ENCODE measurements at places on chromosomes 16 and 17.

DNA sequence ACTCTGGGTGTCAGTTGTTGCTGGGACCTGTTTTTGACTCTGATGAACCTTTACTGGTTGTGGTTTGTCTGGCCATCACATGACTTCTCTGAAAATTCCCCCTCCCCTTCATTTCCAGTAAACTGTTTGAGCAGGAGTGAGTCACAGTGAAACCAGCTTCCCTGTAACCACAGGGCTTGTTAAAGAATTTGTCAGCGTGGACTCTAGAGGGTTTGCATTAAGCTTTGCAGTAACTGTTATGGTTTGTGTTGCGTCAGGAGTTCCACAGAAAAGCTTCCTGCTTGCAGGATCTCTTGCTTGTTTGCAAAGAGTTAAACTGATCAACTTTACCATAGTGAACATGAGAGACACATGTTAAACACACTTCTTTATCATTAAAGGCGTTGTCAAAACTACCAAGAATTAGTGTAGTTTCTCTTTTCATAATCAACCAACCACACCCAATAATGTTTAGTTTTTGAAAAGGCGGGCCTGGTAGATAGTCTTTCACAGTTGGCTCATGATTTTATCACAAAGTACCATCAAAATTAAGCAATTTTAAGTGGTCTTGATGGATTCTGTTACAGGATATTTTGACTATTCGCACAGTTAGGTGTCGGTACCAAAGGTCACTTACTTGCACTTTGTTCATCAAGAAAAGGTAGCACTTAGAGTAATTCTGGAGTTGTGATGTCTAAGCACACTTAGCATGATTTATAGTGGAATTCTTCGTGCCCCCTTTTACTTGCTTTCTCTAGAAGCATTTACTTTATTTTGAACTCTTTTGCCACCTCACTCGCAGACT lies 79.3 kb downstream of the VMP1 start:
- DNase-seq: peak; percentile 27

DNA sequence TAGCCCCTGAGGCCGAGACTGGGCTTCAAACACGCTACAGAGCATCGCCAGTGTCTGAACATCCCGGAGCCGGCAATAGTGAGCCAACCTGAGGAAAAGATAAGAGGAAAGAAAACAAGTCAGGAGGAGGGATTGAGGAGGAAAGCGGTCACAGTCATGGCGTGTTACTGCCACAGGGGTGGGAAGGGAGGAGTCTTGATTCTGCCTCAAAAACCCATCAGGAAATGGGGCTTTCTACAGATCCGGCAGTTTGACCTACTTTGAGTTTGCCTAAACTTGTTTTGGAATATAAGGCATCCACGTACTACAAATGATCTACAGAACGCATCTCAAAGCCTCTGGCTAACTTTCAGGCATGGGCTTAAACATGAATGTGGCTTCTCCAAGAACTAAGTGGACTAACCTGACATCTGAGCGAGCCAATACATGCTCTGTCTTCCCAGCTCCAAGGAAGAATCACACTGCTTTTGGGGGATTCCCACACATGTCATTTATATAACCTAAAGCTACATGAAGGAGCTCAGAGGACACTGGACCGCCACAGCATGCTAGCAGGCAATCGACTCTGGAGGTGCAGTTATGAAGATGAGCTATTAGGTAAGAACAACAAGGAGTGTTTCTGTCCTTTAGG lies 96.6 kb downstream of the WDR59 start:
- no peak for DNase-seq

GRCh38 chr17:7014995-7015958 lies 2.9 kb downstream of the RNASEK start:
- peak; percentile 36 for DNase-seq

DNA sequence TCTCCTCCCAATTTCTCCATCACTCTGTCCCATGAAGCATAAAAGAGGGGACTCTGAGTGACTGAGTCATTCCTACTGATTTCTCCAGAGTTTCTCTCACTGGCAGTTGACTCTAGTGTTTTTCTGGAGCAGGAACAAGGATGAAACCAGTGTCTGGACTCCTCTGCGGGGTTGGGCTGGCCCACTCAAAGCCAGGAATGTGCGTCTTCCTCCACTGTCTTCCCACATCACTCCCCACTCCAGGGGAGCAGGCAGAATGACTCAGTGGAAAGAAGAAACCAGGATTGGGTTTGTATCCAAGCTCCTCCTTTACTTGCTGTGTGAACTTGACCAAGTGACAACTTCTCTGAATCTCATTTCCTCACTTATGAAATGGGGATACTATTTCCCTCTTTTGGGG lies 497.5 kb upstream of the SALL1 start:
- DNase-seq: no peak

GRCh38 chr17:58332778-58333735 lies 4.5 kb upstream of the TSPOAP1 start:
- DNase-seq: no peak

- no peak for DNase-seq
These were observed 112.5 kb upstream of the SOX9 start for GRCh38 chr17:72008236-72008876.

DNA sequence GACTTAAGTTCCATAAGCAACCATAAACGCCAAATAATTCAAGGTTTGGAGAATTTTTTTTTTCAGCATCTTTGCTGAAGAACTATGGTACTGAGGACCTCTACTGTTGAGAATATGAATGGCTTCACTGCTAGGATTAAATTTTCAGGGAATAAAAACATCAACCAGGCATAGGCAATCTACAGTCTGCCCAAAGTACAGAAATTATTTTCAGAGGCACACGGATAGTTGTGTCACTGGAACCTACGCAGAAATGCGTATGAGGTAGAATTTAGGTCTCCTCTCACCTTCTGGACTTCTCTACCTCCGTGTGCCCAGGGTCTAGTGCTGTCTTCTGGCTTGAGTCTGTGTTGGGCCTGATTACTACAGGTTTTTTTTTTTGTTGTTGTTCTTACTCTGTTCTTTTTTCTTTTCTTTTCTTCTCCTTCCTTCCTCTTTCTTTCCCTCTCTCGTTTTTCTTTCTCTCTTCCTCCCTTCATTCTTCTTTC lies 39.7 kb downstream of the NACA2 start:
- DNase-seq: no peak

- DNase-seq: no peak
These were observed 21.7 kb downstream of the PRMT7 start for GRCh38 chr16:68332411-68333121.

- DNase-seq: no peak
These were observed 80.9 kb upstream of the NLRP1 start for GRCh38 chr17:5665164-5665563.

DNA sequence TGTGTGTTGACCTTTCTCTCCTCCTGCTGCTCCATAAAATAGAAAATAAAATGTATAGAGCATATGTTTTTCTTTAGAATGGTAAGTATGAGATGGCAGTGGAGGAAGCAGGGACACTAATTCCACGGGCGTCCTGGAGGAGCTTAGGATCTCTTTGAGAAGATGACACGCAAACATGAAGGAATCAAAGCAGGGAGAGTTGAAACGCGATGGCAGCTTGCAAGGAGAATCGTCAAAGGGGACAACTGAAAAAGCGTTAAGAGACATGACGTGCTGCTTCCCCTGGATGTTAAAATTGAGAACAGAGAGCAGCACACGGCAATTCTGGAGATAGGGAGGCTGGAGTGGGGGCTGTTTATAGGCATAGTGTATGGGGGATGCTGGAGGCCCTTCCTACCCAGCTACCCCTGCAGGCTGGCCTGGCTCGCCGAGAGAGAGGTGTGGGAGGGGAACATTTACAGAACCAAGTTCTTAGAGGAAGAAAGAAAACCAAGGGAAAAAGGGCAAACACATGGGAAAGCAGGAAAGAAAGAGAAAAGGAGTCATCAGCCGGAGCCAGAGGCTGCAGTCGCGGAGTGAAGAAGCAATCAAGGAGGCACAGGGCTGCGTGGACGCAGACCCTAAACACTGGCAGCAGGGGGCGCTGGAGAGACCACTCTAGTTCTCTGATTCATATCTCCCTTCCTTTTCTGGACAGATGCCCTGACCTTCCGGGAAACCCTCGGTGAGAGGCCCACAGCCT lies 55.8 kb downstream of the MYH13 start:
- no peak for DNase-seq

- DNase-seq: no peak
These were observed 39.9 kb downstream of the XPO6 start for GRCh38 chr16:28171816-28172215.

DNA sequence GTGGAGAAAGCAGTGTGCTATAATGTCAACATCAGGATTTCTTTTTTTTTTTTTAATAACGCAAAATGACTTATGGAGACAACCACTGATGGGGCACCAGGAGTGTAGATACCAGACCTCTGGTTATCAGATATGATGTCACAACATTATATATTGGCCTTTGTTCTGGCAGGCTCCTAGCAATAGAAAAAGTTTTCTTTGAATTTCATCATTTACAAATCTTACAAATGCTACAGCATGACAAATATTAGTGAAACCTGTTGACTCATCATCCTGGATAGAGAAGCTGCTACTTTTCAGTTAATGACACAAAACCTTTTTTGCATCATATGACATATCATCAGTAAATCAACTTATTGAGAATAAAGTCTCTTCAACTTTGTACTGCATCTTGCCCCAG lies 6.1 kb downstream of the THUMPD1 start:
- DNase-seq: no peak

DNA sequence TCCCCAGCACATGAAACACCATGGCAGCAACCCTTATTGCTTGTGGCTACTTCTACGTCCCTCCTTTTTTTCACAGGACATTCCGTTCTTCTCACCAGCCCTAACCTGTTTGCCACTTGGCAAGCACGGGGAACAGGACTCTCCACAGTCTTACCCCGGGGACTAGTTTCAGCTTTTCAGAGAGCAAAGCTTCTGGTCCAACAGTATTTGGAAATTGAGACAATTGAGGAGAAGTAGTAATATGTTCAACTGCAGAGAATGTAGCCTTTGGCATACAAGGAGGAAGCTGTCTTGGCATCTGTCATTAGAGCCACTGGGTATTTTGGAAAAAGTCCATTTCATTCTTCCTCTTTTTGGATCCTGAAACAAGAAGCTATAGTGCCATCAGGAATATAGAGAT lies 65.7 kb downstream of the MAP2K6 start:
- DNase-seq: no peak

DNA sequence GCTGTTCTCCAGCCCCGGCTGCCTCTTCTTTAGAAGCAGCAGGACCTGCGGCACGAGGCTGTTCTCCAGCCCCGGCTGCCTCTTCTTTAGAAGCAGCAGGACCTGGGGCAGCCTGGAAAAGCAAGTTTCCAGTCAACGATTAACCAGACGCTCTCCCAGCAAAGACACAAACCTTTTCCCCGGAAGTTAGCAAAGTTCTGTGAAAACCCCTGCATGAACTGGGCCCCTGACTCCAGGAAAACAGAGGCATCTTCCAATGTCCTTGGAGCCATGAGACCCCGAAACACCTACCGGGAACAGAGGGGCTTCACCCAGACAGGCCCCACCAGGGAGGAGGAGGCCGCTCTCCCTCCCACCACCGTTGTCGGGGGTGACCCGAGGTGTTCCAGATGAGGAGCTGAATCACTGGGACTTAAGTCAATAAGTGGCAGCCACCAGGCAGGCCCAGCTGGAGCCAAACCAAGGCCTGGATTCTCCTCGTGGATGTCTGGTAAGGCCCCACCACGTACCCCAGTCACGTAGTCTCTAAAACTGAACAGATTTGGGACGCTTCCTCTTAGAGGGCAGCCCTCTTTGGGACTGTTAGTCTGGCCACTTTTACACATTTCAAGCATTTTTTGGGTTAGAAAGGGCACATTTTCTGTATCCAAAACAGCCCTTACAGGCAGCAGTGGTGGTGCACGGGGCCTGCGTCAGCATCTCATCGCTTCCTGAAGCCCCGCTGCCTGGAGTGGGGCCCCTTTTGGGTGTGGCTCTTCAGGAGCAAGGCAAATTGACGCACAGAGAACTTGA lies at the start of gene RPH3AL:
Gene RPH3AL, minus strand, starts transcription at position 387 of the 792 bp plus-strand sequence. CDS start 25,264 bp downstream, outside the sequence.
- no peak for DNase-seq

DNA sequence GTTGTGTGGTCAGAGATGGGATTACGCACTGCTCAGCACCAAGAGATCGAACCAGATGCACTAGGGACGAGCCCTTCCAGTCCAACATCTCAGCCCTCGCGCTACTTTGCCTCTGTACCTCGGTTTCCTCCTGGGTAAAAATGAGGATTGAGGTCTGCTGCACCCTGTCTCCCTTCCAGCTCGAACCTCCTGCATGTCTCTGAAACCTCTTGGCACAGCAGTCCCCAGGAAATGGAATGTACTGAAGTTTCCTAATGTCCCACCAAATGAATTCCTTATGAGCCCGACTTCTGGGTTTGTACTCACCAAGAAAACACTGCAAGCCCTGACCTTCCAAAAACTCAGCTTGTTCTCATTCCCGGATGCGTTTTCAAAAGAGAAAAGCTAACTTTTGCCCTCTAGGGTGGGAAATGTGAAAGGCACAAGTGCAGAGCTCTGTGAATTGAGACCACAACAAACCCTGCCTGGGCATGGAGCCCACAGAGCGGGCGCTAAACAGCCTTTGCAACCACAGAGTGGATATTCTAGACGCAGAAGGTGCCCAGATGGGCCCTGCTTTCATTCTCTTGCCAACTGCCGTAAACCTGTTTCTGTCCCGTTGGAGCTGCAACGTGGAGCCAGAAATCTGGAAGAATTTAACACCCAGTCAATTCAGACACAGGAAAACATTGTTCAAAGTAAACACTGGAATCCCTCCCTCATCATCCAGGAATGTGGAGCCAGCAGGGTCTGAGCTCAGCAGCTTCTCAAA lies 10.3 kb downstream of the CDRT4 start:
- DNase-seq: no peak

GRCh38 chr17:6098050-6098822 lies 28.1 kb downstream of the WSCD1 start:
- no peak for DNase-seq

DNA sequence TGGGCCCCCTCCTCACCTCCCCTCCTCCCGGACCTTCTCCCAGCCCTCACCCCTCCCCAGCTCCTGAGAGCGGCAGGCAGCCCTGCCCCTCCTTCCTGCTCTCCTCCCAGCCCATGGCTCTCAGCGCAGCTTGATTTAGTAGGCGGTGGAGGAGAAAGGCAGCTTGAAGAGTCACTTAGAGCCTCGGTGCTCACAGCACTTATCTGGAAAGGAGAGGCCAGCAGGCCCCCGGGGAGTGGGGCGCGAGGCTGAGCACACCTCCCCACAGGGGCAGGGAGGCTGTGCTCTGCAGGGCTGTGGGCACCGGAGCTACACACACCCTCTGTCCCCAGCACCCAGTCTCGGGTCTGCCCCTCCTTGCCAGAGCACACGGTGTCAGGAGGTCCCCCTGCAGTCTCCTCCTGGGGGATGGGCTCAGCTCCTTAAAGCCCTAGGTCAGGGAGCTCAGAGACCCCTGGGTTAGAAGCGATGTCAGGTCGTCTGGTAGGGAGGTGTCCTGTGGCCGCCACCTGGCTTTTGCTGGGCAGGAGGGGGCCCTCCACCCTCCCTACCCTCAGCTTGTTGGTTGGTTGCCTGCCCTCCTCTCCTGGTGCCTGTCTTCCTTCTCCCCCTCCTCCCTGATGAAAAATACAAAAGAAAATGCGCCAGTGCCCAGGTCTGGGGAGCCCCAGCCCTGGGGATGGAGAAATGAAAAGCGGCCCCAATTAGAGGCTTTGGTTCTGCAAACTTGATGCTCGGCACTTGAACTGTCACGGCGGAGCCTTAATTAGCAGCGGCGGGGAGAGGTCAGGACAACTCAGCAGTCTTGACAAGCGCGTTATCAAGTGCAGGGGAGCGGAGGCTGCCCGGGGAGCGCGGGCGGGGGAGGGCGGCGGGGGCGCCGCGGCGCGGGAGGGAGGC lies 151.1 kb upstream of the GSE1 start:
- DNase-seq: no peak

- DNase-seq: no peak
These were observed 107.2 kb downstream of the PHKB start for GRCh38 chr16:47568351-47568750.
